ENCODE measurements at places on chromosomes 13 and 19.
A peak's percentile ranks its signal among the peaks of the same experiment; 100 is the strongest.

DNA sequence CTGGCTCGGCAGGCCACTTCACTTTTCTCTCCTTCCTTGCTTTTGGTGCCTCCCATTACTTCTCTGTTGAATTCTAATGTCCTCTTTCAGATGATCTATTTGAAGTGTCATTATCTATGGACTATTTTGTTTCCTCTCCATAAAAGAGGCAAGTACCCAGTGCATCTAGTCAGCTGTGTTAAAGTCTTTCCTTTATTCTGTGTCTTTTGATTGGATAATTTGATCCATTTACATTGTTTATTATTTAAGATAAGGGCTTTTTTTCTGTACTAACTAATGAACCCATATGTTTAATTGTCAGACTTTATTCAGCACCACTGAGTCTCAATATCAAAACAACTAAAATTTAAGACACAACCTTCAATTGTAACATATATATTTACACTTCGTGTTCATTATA lies 36.4 kb downstream of the IGFL3 start:
- no peak for DNase-seq

- DNase-seq = no peak
These were observed 7.5 kb upstream of the MIER2 start for GRCh38 chr19:351976-352625.

DNA sequence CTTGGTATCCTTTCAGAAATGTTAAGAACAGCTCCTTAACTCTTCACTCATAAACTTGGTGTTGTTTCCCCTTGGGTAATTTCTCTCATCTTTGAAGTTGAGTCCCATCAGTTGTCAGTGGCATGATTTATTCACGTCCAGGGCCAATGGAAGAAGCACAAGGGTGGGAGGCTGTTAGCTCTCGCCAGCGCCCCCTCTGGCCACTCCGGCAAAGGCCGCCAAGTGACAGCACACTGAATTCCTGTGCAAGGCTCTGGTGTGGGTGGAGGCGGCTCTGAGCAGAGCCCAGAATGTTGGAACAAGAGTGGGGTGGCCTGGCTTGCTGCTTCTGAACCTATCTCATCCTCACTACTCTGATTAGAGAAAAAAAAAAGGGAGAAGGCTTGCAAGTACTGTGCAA lies 13.1 kb upstream of the MEDAG start:
- no peak for DNase-seq

GRCh38 chr13:49407936-49408335 lies 35.9 kb downstream of the CAB39L start:
- DNase-seq = no peak

- no peak for DNase-seq
These were observed 62.3 kb downstream of the ZNF627 start for GRCh38 chr19:11659612-11660011.

GRCh38 chr19:51546107-51546649 lies 14.7 kb upstream of the SIGLEC6 start:
- DNase-seq = no peak

GRCh38 chr19:10800488-10800887 lies 35.5 kb downstream of the TMED1 start:
- DNase-seq = no peak

DNA sequence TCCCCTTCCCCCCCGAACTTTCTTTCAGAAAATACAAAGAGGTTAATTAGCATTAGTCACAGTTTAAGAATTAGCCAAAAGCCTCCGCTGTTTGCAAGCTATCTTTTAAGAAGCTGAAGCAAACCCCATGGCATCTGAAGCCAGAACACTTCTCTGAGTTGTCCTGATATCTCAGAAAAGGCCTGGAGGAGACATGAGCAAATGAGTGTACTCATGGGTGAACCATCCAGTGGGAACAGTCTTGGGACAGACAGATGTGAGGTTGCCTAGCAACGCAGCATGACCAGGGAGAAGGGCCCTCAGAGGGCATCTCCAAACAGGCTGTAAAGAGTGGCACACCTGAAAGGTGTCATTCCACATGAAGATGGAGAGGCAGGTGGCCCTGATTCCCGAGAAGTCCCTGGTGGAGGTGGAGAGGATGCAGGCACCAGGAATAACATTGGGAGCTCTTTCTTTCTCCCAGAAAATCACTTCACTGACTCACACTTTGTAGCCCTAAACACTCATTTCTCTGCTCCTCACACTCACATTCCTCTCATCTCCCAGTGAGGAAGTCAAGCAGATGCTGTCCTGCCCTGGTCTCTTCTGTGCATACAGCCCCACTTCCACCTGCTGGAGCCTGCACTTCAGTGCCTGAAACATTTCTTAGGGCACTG lies 87.0 kb upstream of the TSHZ3 start:
- DNase-seq = no peak

GRCh38 chr13:105346141-105346775 lies 1189.2 kb downstream of the EFNB2 start:
- DNase-seq = no peak

GRCh38 chr13:29909081-29909730 lies 58.8 kb upstream of the UBL3 start:
- DNase-seq = no peak

DNA sequence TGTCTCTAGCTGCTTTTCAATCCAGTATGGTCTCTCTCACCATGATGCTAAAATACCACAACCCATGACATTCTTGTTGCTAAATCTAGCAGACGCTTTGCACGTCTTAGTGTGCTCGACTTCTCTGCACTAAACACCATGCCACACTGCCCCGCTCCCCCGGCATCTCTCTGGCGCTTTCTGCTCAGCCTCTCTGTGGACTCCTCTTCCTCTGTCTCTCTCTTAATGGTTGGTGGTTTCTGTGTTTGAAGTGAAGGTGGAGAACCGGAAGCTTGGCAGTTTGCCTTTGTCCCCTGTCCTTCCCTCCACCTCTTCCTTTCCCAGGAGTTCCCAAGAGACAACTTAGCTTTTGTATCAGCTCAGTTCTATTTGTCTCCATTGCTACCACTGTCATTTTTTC lies 8.8 kb downstream of the ERCC5 start:
- no peak for DNase-seq

- DNase-seq = peak; percentile 58
These were observed 97.7 kb upstream of the IPO5 start for GRCh38 chr13:97855570-97856303.

GRCh38 chr13:112850273-112850672 lies 118.7 kb upstream of the MCF2L start:
- DNase-seq = no peak

GRCh38 chr13:45545686-45546409 lies 69.7 kb downstream of the ERICH6B start:
- DNase-seq = no peak

DNA sequence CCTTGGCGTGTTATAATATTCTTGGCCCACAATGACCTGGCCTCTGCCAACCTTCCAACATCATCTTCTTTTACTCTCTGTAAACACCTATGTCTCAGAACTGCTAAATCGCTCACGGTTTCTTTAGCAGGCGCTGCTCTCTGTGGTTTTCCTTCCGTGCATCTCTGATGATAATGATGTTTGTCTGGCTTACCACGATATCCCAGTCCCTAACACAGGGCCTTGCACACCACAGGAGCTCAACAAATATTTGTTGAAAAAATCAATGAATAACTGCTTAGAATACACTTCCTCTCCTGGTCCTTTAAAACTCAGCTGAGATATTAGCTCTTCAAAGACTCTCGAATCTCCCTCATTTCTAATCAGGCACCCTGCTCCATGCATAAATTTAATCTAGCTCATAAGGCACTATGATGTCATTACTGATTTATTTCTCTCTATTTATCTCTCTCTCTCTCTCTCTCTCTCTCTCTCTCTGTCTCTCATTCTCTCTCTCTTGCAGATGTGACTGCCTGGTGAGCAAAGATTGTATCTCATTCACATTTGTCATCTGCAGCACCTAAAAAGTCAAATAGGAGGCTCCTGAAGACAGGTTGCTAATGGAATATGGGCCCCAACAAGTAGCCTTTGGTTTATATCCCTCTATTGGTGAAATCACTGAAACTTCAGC lies 206.4 kb downstream of the NHLRC3 start:
- DNase-seq = no peak

GRCh38 chr19:46559203-46559602 lies 41.9 kb upstream of the CALM3 start:
- DNase-seq = no peak

DNA sequence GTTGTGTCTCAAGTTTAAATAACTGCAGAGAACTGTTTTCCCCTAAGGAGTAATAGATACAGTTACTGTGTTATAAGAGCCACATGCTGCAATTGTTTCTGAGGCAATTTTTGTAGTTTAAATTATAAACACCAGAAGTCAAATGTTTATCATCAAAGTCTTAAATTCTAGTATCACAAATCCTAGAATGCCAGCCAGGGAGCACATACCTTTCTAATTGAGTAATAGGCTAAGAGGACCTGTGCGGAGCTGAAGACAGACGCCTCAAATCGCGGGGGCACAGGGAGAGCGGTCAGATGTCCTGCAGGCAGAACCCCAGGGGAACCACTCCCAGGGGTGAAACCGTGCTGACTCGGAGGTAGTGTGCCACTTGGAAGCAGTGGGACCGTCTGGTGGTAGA lies 65.2 kb upstream of the TNFRSF19 start:
- no peak for DNase-seq

- DNase-seq = no peak
These were observed 429.3 kb downstream of the DIAPH3 start for GRCh38 chr13:59734393-59734792.

- no peak for DNase-seq
These were observed 459 bp downstream of the PCDH20 start for GRCh38 chr13:61415058-61415721.

- no peak for DNase-seq
These were observed 6.2 kb downstream of the TLE6 start for GRCh38 chr19:2983351-2984214.

GRCh38 chr13:39913339-39913738 lies 257.9 kb downstream of the COG6 start:
- no peak for DNase-seq

DNA sequence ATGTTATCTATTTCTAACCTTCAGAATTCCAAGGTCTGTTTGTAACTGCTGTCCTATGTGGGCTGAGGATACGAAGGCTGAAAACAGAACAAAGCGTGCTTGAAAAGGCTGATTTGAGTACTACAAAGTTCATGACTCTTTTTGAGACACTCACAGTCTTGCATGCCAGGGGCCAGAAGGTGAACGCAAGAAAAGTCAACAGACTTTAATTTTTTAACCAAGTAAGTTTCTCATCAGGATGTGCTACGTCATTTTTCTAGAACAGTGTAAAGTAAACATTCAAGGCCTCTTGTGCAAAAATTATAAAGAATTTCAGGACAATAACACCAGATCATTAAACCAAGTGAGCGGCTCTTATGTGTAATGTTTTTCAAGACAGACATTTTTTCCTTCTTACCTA lies 163.5 kb downstream of the COG6 start:
- no peak for DNase-seq

GRCh38 chr19:3142292-3142670 lies 6.4 kb downstream of the GNA15 start:
- no peak for DNase-seq

DNA sequence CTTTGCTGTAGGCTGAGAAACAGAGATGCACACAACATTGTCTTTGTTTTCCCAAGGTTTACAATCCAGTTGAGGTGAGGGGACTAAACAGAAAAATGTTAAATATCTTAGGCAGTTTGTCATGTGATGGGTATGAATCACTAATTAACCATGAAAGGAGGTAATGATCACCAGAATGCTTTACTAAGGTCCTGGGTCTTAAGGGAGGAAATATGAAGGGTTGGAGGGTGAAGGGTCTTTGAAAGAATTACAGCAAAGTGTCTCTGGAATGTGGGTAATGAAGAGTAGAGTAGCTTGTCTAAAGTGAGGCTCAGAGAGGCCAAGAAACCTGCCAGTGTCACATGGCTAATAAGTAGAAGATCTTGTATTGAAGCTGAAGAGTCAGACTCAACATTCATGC lies 19.0 kb downstream of the BIVM start:
- DNase-seq = no peak

GRCh38 chr13:97298816-97299215 lies 76.7 kb downstream of the MBNL2 start:
- no peak for DNase-seq

GRCh38 chr19:10061717-10062310 lies 24.3 kb upstream of the SHFL start:
- no peak for DNase-seq

DNA sequence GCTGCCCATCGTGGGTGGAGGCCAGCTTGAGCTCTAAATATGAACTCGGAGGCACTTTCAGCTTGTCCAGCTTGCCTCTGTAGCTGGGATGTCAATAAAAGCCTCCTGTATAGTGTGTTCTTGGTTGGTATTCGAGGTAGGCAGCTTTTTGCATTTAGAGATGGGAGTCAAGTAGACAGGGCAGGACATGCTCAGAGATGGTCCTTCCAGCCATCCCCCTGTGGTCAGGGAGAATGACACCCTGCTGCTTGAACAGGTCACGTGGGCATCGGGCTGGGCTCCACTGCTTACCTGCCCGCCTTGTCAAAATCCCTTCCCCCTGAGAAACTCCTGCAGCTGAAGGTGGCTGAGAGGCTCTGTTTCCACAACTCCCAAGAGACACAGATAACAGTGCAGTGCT lies 302.5 kb downstream of the ZNF536 start:
- DNase-seq = no peak

DNA sequence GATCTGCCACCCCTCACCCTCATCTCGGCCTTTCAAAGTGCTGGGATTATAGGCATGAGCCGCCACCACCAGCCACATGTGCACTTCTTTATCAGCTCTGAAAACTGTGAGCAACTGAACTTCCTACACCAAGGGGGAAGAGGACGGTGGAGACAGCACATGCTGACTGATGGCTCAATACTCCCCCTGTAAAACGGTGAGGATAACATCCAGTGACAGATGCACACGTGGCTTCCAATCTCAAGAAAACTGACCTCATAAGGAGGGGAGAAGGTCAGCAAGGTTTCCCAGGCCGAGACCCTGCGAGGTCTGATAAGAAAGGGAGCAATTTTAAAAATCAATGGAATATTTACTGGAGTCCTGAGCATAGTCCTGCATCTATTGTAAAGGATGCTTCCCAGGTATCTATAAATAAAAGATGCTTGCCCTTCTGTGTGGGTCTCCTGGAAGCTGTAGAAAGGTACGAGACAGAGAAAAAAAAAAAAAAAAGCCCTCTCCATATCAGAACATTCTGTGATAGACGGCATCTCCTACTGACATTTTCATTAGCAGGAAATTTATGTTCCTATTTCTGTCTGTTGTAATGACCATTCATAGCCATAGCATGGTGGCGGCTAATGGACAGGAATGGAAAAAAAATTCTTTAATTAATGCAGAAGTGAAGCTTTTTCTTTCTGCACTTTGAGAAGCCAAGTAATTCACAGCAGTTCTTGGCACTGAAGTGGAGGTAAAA lies 385.1 kb downstream of the ZNF536 start:
- DNase-seq = no peak

GRCh38 chr19:30073152-30074000 lies 131.3 kb downstream of the URI1 start:
- no peak for DNase-seq

DNA sequence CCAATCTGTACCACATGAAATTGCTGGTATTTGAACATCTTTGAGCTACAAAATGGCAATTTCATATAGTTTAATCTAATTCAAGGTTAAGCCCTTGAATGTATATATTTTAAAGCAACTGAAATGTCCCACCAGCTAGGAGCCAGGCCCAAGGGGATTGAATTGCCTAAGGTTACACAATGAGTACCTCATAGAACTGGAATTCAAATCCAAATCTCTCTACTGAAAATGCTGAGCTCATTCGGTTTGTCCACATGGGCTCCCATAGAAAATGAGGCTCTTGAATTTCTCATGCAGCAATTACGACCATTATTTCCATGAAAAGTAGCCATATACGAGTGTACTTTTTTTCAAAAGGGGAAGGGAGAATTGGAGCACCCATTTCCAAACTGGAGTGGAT lies 31.5 kb upstream of the FNDC3A start:
- no peak for DNase-seq
